ENCODE measurements at places on chromosomes 11 and 22.

DNA sequence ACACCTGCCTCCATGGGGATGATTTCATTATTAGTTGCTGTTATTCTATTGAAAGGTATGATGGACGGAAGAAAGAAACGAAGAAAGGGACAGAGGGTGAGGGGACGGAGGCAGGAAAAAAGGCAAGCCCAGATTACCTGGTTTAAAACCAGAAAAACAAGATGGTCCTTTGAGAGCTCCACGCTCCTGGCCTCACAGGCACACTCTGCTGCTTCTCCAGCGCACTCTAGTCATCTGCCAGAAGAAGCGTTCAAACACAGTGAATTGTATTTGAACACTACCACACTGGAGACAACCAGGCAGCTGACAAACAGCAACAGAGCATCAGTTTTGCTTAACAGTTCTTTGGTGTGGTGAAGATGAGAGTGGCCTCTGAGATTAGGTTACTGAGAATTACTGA, 216.9 kb downstream of the CADM1 start:
- peak; percentile 70 for DNase-seq

DNA sequence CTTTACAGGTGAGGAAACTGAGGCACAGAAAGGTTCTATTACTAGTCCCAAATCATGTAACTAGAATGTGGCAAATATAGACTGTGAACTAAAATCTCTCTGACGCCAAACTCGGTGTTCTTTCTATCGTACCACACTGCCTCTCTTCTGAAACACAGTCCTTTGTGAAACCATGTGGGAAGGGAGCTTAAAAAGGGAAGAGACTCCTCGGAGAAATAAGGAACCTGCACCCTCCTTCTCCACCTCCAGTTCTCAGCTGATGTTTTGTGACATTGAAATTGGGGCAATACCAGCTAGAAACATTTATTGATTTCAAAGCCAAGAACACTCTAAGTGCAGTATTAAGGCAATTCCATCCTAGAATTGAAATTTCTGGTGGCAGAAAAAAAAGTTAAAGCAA, 76.4 kb upstream of the DRD2 start:
- DNase-seq, result no peak

GRCh38 chr11:119298726-119299125, 18.2 kb downstream of the MCAM start:
- DNase-seq, result no peak

GRCh38 chr11:91397134-91397468, 827.5 kb upstream of the FAT3 start:
- no peak for DNase-seq

DNA sequence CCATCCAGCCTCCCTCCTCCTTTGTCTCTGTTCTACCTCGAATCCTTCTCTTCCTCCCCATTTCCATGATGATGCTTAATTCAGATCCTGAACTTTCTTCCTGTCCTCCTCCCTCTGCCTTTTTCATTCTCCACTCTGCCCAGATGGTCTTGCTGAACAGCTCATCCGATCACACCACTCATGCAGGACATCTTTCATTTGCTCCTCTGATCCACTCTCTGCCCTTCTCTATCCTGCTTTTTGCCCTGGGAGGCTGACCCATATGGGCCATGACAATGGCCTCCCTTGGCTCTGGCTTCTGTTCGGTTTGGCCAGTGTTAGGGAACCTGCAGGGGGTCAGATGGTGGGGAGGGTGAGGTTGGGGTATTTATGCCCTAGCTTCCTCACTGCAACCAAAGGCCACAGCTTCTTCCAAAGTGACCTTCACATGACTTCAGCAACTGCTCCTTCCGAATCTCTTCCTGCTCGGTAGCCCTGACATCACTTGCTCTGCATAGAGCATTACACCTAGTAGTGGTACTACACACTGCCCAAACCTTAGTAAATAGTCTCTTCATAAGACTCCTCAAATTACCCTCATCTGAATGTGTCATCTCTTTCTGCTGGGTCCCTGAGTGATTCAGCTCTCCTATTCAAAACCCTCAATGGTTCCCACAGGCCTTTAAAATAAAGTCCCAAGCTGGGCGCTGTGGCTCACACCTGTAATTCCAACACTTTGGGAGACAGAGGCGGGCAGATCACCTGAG, 32.7 kb upstream of the MICAL2 start:
- DNase-seq, result no peak

DNA sequence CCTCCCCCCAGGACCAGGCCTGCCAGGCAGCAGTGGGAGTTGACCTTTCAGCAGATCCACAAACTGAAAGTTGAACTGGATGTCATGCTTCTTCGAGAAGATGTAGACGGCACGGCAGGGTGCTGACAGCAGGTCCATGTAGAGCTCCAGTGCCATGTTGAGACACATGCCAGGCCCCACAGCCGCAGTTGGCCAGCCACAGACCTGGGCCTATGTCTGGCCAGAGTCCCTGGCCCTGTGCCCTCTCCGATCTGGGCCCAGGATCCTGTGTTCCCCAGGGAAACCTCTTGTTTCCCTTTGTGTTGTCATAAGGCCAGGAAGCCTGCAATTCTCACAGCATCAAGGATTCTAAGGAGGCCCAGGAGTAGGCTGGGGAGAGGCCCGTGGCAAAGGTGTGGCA, at the start of gene GSTT4:
Gene GSTT4 (minus strand): TSS at position 253 of the 400 bp plus-strand sequence. CDS start 97 bp downstream, at position 156.
- DNase-seq, result no peak

- no peak for DNase-seq
Measured at GRCh38 chr22:45201678-45202332, 38.1 kb downstream of the NUP50 start.

GRCh38 chr22:33472462-33473344, 414.5 kb upstream of the SYN3 start:
- DNase-seq, result no peak

GRCh38 chr22:47158457-47158856, 396.0 kb downstream of the TBC1D22A start:
- no peak for DNase-seq
